Hematopoietic multipotent progenitor cell treated with erythropoietin and hydrocortisone succinate and interleukin-3 and kit ligand, for 6 days (in vitro differentiated cells): ENCODE measurements at places on chromosomes 2 and 18.

DNA sequence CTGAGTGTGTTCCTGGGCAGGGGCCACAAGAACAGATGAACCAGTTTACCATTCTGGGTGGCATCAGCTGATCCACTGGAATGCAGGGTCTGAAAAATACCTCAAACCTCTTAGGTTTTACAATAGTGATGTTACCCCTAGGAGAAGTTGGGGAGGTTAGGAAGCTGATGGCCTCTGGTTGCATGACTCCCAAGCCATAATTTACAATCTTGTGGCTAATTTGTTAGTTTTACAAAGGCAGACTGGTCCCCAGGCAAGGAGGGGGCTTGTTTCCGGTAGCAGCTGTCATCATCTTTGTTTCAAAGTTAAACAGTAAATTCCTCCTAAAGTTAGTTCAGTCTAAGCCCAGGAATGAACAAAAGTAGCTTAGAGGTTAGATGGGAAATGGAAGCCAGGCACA lies 113.8 kb upstream of the SLC38A11 start:
- no peak for DNase-seq

DNA sequence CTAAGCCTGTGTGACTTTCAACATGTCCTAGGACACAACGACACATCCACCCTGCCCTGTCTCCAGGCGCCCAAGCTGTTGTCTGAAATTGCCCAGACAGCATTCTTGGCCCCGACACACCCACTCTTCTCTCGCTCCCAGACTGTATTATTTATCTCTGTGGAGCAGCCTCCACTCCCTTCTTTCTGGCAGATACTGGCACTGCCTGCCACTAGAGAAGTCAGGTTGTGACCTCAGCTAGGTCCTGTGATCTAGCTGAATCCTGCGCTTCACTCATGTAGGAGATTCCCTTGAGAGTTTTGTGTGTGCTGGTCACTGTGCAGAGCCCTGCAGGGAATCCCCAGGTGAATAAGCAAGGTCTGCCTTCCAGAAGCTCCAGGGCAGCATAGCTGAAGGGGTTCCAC lies 77.1 kb upstream of the TNP1 start:
- peak; percentile 94 for DNase-seq

DNA sequence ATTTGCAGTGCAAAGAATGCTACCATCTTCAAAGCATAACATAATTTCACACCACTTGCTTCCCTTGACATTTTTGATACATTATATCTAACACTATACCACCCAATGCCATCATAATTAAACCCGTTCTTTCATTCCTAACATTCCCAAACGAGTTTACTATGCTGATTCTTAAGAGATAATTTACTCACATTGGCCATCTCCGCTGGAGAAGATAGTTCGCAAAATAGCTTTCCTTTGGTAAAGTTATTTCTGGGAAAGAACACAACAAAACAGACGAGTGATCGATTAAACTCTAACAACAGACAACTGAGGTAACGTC lies 716 bp downstream of the MMADHC start:
- DNase-seq: no peak

DNA sequence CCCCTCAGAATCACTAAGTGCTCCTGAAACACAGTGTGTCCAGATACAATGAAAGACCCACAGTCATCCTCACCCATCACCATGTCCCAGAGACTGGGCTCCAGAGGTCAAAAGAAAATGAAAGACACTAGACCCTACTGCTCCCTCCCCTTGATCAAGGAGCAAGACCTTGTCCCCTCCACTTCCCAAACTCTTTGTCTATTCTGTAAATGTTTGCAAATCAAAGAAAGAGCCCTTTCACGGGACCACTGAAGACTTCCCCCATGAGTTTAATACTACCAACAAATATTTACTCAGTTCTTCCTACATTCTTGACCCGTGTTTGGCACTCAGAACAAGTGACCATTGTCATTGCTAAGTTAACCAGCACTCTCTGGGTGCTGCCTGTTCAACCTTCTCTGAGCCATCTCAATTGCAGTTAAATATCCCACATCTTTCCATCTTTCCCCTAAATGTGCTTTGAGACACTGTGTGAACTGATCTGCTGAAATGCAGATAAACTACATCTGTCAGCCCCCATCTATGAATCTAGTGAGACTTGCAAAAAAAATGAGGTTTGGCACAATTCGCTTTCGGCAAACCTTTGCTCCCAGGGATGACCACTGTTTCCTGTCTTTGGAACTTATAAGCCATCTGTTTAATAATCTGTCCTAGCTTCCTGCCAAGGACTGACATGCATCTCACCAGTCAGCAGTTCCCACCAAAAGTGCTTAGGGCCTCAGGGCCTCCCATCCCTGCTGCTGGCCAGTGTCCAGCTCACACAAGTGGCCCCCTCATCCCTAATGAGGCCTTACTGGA lies 170.3 kb downstream of the GFPT1 start:
- no peak for DNase-seq

DNA sequence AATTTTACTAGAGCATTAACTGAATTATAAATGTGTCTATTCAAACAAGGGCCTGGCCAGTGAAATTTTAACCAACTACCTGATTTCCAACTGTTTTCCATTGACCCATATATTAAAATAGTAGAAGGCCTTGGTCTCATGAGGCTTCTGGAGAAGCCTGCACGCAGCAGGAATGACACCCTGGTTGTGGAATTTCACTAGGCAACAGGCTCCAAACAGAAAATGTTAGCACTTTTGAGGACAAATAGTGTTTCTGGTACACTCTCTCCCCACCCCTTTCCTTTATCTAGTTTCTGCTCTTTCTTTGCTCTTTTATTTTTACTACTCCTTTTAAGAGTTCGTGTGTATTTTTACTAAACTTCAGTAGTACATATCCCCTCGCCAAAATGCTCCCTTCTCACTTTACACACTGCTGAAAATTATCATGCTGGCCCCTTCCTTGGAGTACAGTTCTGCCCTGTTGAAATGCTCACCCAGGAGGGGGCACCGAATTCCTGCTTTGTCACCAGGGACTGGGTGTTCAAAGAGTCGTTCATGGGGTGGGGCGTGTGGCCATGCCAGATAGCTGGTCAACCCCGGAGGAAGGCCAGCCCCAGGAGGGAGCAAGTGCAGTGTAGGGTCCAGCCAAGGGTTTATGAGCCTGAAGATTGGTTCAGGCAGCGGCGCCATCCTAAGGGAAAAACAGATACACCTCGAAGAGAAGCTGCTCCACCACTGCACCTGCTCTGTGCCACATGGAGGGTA lies 22.1 kb upstream of the COL6A3 start:
- DNase-seq: no peak

- no peak for DNase-seq
Observed at GRCh38 chr2:217710211-217710765, 292.5 kb downstream of the TNS1 start.

GRCh38 chr2:165827921-165828276 lies 33.9 kb upstream of the GALNT3 start:
- no peak for DNase-seq

- DNase-seq: no peak
Observed at GRCh38 chr18:63078471-63078870, 241.1 kb downstream of the BCL2 start.

DNA sequence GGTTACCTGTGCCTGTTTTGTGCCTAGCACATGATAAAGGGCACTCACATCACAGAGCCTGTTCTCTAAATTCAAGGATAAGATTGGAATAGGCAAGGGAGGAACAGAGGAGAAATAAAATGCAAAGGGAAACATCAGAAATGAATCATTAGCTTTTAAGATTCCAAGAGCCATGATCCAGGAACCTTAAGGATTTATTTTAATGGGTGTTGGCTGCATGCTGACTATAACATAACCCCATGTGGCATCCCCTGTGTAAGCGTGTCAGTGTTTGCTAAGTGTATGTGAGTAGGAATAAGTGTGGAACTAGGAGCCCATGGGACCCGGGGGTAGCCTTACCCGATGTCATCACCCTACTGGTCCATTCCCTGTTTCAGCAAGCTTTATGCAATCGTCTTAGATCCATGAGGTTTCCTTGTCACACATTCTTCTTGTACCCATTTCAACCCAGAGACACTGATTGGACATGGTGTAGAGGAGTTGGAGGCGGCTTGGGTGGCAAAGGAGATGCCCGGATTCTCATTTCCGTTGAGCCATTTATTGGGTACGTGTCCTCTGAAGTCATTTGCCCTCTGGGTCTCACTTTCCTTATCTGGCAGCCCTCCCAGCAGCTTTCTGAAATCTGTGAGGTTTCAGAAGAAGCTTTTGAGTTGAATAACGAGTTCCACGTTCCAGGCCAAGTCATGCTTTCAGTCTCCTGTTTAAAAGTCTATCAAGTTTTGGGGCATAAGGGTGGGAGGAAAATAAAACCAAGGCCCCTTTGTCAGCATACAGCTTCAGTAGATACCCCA lies 117.0 kb downstream of the MGAT5 start:
- DNase-seq: no peak

GRCh38 chr2:230932556-230933511 lies 7.8 kb upstream of the GPR55 start:
- no peak for DNase-seq

GRCh38 chr2:120431386-120432292 lies 85.7 kb downstream of the INHBB start:
- no peak for DNase-seq

DNA sequence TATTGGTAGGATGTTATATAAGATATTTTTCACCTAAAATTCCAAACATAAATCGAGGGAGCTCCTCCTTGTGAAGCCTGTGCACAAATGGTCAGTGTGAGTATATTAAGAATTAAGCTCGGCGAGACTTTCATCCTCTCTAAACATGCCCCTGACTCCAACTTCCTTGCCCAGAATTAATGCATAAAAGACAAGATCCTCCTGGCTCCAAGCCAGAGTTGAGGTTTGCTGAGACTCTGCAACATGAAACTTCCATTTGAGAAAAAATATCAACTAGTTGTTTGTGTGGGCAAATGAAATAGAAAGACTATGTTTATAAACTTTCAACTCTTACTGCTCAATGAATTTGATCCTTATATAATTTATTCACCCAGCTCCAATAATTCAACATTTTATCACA lies 68.1 kb downstream of the CCDC178 start:
- DNase-seq: peak; percentile 1

DNA sequence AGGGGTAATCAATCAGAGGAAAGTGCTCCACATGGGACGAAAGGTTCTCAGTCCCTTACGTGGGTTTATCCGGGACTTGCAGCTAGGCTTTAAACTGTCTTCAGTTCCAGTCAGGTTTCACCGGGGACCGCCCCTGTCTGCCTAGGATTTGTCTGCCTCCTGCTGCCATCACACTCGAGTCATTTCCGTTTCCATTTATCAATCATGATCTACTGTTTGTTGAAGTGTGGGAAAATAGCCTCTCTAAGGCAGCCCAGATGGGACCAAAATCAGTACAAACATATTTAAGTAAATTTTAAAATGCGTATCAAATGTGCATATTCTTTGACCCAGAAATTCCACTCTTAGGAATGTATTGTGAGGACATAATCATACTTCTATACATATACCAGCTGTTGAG lies 10.5 kb downstream of the TRAPPC12 start:
- no peak for DNase-seq

DNA sequence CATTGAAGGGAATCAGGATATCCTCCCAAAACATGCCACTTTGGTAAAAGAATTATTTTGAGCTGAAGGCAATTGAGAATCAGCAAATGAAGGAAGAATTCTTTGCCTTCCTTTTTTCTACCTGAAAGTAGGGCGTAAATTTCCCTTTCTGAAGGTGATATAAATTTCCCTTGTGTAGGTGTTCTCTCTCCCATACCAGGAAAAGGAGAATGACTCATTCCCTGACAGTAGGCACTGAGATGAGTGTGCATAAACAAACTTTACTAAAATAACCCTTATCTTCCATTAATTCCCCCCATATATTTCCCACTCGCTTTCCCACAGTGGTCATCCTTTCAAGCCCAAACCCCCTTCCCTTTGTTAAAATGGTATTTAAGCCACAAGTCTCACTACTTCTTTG lies 1339.0 kb downstream of the LRP1B start:
- no peak for DNase-seq

DNA sequence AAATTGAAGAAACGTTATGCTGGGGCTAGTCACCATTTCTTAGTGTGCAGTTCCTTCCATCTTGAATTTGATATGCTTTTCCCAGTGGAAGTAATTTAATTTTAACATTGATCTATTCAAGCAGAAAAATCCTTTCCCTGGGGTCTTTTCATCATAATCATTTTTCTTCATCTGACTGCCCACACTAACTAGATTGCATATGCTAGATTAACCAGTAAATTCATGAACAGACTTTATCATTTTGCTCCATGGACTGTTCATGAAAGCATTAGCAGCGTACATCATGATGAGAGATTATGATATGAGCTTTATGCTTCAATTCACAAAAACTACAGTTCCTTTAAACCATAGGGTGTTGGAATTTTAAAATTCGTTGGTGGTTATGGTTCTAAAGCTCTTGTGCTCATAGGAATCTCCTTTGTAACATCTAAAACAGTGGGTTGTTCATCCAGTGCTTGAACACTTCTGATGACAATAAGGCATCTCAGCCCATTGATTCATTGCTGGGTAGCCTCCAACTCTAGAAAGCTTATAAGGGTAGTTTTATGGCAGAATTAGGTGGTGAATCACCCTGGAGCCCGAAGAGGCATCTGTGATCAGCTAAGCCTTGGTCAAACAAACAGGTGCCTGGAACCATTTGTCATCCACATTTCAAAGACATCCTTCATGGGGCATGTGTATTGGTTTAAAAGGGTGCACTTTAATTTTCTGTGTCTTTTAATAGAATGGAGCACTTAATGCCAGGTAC lies 77.2 kb upstream of the NDUFV2 start:
- DNase-seq: no peak

GRCh38 chr2:111903516-111903915 lies 5.1 kb downstream of the MERTK start:
- DNase-seq: no peak
